ENCODE measurements at places on chromosomes 3 and 15.
A peak's percentile ranks its signal among the peaks of the same experiment; 100 is the strongest.

DNA sequence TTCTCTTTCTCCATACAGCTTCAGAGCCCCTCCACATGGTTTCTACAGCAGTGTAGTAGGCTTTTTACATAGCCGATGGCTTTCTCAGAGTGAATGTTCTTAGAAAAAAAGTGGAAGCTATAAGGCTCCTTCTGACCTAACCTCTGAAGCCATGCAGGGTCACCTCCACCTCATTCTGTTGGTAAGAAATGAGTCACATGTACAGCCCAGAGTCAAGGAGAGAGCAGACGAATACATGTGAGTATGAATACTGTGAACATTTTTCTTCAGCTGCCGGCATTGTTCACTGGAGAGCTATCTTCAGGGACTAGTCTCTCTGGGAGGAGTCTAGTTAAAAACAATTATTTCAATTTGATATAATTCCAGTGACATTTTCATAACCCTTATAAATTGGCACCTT is 68.2 kb upstream of the THRB start:
- no peak for DNase-seq

- no peak for DNase-seq
Measured at GRCh38 chr3:38347421-38348200, 1.0 kb downstream of the XYLB start.

- no peak for DNase-seq
Measured at GRCh38 chr3:127473244-127474024, 117.1 kb downstream of the TPRA1 start.

- no peak for DNase-seq
Measured at GRCh38 chr15:50487287-50487686, 59.2 kb downstream of the USP50 start.

DNA sequence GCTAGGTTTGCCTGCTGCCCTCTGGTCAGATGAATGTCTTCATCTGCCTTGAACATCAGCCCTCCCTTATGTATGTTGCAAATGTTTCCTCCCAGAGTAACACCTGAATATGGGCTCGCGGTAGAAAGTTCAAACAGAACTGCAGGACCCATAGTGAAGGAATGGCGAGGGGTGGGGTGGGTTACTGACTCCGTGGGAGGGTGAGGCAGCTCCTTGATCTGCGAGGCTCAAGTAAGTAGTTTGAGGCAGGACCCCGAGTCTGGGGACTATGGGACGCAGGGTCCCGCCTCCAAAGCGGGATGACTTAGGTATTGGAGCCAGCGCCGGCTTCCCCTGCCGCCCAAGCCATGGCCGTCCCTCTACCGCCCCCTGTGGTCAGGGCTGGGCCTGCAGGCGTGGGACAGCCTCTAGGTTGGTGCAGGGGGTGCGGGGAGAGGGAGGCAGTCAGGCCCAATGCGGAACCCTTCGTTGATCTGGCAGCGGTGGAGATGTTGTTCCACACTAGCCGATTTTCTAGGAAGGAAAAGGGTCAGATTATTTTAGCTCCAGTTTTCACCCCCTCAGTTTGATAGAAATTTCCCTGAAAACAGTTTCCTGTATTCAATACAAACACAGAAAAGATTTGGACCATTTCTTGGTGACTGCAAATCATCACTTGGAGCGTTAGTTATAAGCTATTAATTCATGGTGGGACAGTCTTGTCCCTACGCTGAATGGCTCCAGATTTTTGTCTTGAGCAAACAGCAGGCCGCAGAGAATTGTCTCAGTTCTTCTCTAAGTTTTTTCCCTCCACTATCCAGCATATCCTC is 72.3 kb downstream of the CORO2B start:
- peak; percentile 78 for DNase-seq

DNA sequence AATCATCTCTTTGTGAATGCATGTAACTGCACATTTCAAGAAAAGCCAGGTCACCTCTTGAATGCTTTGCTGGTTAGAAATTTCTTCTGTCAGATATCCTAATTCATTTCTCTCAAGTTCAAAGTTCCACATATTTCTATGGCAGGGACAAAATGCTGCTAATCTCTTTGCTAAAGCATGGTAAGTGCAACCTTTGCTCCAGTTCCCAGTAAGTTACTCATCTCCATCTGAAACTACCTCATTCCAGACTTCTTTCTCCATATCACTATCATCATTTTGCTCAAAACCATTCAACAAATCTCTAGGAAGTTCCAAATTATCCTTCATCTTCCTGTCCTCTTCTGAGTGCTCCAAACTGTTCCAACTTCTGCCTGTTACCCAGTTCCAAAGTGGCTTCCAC is 230.6 kb downstream of the ZMAT3 start:
- no peak for DNase-seq

DNA sequence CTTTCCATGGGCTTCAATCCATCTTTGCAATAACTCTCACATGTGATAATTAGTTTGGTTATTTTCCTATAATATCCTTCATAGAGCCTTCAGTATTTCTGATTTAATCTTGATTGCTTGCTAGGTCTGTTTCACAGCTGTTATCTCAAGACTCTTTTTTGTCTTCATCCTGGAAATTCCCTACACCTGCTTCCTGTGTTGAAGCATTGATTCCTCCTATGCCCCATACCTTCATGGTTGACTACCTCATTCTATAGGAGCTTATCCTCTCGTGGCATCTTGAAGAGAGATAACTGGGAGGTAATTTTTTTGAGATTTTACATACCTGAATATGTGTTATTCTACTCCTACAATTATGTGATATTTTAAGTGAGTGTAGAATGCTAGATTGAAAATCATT is 26.7 kb downstream of the PIK3CA start:
- no peak for DNase-seq

GRCh38 chr3:135706758-135707375 is 258.7 kb upstream of the PPP2R3A start:
- no peak for DNase-seq

DNA sequence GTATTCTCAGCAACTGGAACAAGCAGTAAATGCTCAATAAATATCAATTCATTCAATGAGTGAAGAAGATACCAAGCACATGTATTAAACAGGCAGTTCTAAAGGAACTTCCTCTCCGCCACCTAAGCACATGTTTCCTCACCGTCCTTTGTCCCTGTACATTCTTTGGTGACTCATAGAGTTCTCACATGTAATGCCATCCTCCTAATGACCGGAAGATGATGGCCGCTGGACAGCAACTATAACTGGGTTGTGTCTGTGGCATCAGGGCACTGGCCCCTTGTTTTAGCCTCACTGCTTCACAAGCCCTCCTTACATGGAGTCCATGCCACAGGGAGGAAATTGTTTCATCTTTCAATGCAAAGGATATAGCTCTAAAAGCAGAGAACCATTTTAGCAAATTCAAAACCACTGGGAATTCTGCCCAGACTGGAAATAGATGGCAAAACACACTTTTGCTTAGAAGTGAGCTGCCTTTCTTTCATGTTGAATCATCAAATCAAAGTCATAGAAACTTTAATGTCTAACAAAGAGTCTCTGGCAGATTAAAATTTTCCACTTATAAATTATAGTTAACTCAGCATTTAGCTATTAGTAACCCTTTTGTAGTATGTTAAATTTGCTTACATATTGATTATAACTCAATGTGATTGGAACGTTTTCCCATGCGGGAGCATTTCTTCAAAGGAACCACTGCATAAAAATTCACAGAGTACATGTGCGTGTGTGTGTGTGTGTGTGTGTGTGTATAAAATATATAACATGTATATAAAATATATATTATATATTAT is 74.1 kb downstream of the GAP43 start:
- DNase-seq, result no peak

Data from suppressor macrophage (primary cell).